D341Med (cell line): ENCODE measurements at places on chromosomes 7 and 10.
A peak's percentile ranks its signal among the peaks of the same experiment; 100 is the strongest.

- no peak for DNase-seq
These were observed 122.9 kb upstream of the KCTD7 start for GRCh38 chr7:66505531-66506451.

DNA sequence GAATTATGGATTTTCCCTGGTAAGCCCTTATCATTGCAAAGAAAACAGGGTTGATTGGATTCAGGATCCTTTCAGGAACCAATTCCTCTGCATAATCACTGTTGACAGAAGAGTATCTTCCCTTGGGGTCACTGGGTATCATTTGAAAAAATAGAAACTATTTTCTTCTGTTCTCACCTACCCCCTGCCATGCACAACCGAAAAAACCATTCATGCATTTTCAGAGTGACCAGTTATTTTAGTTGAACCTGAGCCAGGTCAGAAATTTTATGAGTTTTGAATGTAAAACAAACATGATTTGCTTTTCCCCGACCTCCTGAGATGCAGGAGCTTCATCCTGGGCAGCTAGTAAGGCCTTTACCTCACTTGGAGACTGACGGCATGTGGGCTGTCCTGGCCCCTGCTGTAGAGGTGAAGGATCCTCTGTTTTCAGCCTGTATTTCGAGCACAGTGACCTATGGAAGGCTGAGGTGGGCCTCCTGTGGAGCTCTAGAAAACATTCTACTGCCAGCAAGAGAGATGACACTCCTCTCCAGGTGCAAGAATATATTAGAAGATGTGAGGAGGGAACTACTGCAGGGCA is 30.1 kb downstream of the TMEM178B start:
- no peak for DNase-seq

GRCh38 chr7:7653593-7654187 is 13.1 kb downstream of the UMAD1 start:
- peak; percentile 37 for DNase-seq

DNA sequence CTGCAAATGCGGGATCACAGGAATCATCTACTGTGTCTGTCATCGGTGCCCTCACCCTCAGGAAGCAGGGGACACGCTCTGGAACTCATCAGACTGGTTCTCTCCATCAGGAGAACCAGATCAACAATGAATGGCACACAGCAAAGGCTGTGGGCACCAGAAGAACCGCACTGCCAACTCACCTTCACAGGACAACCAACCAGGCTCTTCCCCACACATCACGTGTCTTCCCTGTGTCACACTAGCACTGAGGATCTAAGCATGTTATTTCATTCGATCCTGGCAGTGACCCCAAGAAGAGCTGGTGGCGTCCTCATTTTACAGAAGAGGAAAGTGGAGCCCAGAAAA is 106.1 kb downstream of the TNS3 start:
- DNase-seq, result no peak

DNA sequence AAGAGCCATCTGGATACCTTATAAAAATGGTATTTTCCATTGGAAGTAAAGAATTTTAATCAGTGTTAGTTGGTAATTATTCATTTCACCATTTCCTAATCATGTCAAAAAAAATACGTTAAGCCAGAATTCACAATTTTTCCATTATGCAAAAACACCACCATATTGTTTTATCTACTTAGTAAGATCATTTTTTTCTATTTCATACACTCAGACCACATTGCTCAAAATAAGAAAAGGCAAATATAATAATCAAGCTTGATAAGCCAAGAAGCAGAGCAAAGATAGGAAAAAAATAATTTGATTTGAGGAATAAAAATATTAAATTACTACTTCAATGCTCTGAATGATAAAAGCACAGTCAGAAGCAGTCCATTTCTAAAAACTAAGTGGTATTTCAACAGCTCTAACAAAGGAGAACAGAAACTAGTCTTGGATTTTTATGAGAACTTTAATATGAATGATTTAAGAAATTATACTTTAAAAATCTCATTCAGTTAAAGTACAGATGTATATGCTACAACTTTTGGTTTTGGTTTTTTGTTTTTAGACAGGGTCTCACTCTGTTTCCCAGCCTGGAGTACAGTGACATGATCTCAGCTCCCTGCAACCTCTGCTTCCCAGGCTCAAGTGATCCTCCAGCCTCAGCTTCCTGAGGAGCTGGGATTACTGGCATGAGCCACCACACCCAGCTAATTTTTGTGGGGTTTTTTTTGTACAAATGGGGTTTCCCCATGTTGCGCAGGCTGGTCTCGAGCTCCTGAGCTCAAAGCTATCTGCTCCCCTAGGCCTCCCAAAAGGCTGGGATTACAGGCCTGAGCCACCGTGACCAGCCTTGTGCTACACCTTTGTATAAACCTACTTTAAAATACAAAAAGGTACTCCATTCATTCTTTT is 46.6 kb downstream of the LRRN3 start:
- no peak for DNase-seq

- DNase-seq, result no peak
These were observed 29.6 kb downstream of the ABCB4 start for GRCh38 chr7:87445897-87446296.

DNA sequence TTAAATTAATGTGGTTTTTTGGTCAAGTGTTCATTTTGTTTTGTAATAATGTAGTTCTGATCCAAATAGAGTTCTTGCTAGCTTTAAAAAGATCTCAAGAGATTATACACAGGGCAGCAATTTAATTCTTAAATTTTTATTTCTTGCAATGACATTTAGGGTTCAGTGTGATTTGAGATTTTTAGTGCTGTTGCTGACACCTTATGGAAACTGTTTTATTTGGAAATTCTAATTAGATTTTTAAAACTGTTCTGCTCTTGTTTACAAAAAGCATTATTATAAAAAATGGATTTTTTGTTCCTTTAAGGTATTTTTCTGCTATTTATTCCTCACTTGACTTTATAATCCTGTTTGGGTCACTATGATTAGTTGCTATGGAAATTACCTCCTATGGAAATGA is 72.1 kb downstream of the RTKN2 start:
- DNase-seq, result no peak

DNA sequence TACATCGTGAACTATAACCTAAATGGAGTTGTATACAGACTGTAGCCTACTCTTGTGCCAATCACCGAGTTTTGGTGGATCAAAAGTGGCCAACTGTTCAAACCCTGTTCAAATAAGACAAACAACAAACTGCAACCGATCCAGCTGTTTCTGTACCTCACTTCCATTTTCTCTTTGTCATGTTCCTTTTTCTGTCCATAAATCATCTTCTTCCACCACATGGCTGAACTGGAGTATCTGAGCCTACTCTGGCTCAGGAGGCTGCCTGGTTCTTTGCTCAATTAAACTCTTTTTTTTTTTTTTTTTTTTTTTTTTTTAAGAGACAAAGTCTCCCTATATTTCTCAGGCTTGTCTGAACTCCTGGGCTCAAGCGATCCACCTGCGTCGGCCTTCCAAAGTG is 59.0 kb upstream of the NPVF start:
- no peak for DNase-seq

GRCh38 chr10:50394832-50395231 is 143.5 kb upstream of the ASAH2 start:
- no peak for DNase-seq

- DNase-seq, result no peak
These were observed 31.7 kb downstream of the TRIM24 start for GRCh38 chr7:138491612-138492386.

DNA sequence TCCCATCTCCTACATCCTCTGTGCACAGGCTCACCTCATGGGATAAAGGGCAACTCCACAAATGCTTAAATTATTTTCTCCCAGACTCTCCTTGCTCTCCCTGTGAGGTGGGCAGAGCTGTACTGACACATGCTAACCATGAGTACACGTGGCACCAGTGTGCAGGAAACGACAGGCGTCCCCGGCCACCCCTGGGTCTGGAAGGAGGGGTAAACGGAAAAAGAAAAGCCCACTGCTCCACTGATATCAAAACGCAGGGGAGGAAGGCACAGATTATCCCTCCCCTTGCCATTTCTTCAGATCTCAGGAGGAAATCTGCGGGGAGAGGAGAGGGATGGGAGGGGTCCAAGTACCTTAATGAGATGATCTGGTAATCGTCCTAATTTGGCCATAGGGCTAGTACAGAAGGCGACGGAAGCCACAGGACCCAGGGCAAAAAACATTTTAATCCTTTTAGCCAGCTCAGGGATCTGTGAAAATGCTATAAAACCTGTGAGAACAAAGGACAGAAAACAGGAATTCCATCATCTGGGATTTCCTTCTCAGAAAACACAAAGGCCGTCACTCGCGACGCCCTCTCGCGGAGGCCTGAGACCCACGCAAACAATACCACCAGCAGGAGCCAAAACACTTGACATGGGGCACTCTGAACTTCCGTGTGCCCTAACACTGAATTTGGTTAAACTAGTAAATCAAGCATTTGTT is 17.8 kb upstream of the CH25H start:
- DNase-seq, result no peak

DNA sequence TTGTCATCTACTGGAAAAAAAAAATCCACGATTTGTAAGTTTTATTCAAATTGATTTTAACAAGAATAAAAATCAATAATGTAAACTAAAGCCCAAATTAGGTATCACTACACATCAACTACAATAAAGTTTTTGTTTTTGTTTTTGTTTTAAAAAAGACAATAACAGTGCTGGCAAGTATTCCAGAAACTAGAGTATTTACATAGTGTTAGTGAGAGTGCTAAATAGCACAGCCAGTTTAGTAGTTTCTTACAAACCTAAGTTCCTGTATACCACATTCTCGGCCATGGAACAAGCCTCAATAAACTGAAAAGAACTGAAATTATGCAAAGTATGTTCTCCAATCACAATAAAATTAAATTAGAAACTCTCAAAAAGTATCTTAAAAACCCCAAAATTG is 8.1 kb downstream of the ARHGAP12 start:
- no peak for DNase-seq

DNA sequence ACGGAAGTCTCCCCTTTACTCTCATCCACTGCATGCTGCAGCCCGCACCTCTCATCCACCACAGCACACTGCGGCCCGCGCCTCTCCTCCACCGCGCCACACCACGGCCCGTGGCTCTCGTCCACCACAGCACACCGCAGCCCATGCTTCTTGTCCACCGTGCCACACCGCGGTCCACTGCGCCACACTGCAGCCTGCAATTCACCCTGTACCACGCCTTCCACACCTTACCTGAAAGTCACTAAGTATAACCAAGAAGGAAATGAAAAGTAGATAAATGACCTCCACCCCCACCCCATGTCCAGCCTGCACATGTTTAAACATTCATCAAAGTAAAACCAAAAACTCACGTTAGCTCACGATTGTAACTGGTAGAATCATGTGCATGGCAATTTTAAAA is 176.1 kb downstream of the DIP2C start:
- no peak for DNase-seq

DNA sequence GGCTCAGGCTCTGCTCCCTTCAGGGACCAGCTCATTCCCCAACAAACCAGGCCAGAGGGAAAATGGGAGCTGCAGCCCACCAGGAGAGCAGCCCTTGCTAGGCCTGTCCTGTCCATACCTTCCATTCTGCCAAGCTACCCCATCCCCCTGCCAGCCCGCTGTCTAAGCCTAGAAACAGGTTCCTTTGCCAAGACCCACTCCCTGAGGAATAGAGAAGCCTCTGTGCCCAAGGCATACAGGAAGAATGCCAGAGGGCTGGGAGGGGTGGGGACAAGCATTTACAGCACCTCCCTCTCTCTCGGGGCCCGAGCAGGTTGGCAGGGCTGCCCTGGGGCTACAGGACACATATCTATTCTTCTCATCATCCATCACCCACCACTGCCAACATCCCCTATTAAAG is 178.3 kb downstream of the GRID1 start:
- DNase-seq, result peak; percentile 49

DNA sequence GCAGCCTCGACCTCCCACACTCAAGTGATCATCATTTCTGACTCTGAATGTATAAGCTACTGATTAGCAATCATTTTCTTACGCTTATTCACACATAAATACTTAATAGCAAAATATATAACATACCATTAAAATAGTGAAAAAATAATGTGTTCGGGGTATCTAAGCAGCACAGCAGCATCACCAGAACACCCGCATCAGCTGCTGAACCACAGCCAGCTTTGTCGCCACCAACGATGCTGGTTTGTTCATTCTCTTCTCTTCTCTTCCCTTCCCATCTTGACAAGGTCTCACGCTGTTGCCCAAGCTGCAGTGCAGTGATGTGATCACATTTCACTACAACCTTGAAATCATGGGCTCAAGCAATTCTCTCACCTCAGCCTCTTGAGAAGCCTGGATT is 425.1 kb upstream of the LRGUK start:
- DNase-seq, result no peak

DNA sequence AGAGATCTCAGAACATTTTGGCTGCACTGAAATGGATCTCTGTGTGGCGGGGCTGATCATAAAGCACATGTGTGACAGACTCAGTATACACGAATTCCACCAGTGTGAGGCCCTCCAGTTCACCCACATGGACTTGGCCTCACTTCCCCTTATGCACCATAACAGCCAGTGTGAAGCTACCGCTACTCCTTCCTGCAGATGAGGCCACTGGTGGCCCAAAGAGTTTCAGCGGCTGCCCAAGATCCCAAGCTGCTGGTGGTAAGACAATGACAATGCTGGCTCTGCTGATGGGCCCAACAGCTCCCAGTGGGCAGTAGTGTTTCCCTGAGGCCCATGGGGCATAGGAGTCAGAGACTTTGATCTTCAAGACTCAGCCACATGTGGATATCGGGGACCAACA is 21.0 kb upstream of the C10orf71 start:
- no peak for DNase-seq

GRCh38 chr7:29040579-29040925 is 82.4 kb upstream of the TRIL start:
- DNase-seq, result no peak

DNA sequence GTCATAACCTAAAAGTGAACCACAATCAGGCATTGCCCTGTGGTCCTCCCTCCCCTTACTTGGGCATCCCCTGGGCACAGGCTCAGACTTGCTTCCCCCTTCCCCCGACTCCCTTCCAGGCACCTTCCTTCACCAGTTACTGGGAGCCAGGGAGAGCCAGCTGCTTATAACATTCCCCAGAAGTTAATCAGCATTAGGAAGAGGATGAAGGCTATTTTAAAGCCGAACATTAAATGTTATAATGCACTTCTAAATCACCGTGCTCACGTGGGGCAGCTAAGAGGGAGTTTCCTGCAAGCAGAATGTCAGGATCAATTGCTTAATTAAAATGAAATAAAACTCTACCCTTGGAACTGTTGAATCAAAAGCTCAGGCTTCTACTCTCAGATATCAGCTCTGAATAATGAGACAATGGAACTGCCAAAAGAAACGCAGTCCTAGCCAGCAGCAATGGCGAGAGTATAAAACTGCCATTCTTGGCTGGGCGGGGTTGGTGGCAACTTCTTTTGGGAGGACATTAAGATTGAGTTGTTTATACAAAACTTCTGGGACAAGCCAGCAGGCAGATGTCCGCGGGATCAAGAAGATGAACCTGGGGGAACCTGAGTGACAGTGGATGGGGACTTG is 169.5 kb downstream of the FANK1 start:
- no peak for DNase-seq
